ENCODE measurements at places on chromosomes 1 and 21. TPM values are rescaled to one million over a fixed set of nuclear protein-coding genes. Genes with fewer than 3 reads are reported as not detected.

The RWDD3 gene
- 46.1 TPM for polyA plus RNA-seq

GRCh38 chr1:202016811-202017748 is 6.7 kb downstream of the ELF3 start:
- DNase-seq: no peak

DNA sequence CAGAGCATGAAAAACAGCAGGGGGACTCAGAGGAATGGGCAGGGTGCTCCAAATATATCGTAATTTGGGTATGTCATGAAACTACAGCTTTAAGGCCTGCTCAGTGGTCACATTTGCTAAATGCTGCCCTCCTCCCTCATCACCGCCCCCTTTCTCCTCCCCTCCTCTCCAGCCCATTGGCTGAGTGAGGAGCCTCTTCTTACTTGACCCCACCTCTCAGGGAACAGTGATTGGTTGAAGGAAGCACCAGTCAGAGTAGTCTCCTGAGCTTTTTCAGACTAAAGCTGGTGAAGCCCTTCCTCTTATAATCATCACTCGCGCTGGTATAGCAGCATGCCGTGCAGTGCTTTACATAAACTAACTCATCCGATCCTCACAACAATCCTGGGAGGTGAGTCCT is 10.0 kb upstream of the TTC39A start:
- DNase-seq: no peak

DNA sequence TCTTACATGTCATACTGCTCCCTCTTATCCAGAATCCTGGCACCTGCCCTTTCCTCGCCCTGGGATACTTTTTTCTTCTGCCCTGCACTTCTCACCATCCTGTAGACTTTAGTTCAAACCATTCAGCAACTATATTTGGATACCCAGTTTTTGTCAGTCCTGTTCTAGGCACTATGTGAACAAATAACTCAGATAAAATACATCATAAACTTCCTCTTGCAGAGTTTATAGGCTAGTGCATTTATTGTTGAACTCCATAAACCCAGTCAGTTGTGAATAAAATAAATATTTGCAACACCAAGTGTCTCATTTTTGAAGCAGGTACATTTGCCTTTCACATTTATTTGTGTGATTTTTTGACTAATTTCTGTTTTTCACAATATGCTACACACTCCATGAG is 4.3 kb downstream of the LYPLAL1 start:
- no peak for DNase-seq

The RNF223 gene
- 0.88 TPM for polyA plus RNA-seq

DNA sequence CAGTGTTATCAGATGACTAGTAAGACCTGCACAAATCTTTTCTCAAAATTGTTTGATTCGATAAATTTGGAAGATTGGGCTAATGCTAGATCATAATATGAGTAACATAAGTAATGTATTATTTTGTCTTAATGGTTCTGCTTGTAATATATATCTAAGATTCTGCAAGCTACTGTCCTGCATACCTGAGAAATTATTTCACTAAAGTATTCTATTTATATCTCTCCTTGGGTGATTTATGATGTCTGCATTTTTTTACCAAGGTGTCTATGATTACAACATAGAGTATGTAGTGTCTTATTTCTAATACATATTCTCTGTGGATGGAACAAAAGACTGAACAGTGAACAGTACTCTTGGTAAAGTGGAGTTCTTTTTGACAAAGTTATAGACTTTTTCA is 166.6 kb downstream of the CLEC20A start:
- DNase-seq: no peak

DNA sequence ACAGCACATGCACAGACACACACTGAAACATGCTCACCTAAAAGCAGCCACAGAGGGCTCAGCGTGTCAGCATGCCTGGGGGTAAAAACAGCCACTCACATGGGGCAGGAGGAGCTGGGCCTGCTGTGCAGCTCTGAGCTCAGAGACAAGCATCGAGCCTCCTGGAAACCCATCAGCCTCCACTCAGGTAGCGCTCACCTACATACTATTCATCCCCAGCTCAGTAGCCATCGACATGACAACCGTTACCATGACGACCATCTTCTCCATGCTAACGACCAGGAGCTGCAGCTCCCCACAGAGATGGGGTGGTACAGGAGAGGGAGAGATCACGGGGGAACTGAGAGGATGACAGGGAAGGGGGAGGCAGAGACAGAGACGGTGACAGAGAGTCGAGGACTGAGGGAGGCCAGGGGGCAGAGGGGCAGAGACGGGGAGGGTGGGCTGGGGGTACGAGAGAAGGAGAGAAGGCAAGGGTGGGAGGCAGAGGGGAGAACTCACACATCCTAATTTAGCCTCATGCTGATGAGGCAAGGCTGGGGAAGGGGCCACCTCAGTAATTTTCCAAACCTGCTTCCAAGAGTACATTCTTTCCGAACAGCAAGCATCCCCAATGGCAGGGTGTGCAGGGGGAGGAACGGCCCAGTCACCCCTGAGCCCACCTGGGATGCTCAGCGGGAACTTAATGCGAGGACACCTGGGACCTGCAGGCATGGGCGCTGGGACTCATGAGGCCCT is 28.4 kb downstream of the SDC3 start:
- no peak for DNase-seq

The PLPP3 gene
- polyA plus RNA-seq: 150 TPM

DNA sequence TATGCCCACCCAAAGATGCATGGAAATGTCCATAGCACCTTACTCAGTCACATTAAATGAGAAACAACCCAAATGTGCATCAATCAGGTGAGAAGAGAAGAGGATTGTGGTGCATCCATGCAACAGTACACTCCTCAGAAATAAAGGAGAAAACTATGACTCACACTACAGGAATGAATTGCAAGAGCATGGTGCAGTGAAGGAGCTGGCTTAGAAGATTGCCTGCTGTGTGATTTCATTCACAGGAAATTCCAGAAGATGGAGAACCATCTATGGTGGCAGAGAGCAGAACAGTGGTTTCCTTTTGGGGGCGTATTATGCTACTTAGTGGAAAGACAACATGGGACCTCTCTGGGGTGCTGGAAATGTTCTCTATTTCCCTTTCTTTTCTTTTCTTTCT is 278.6 kb upstream of the AJAP1 start:
- no peak for DNase-seq

The CAMSAP2 gene
- polyA plus RNA-seq: 44.5 TPM

GRCh38 chr1:7299994-7300393 is 471.1 kb upstream of the VAMP3 start:
- no peak for DNase-seq

DNA sequence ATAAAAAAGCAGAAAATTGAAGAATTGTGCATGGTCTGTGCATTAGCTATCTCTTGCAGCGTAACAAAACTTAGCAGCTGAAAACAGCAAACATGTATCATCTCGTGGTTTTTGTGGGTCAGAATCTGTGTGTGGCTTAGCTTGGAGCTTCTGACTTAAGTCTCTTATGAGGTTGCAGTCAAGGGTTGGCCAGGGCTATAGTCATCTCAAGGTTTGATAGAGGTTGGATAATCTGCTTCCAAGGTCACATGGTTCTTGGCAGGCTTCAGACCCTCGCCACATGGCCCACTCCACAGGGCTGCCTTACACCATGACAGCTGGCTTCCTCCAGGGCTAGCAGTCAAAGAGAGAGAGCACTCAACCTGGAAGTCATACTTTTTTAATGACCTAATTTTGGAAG is 35.9 kb downstream of the CNST start:
- no peak for DNase-seq

The ZYG11A gene
- 0.11 TPM for polyA plus RNA-seq

The FCN3 gene
- 2.6 TPM for polyA plus RNA-seq

DNA sequence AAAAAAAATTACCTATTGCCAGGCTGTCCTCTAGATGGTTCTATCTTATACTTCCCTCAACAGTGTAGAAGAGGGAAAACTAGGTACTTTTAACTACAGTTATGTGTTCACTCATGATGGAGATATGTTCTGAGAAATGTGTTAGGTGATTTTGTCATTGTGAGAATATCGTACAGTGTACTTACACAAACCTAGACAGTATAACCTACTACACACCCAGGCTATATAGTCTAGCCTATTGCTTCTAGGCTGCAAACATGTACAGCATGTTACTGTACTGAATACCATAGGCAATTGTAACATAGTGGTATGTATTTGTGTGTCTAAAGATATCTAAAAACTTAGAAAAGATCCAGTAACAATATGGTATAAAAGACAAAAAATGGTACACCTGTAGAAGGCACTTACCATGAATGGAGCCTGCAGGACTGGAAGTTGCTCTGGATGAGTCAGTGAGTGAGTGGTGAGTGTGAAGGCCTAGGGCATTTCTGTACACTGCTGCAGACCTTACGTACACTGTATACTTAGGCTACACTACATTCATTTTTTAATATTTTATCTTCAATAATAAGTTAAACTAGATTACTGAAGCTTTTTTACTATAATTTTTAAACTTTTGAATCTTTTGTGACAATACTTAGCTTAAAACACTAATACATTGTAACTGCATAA is 13.2 kb downstream of the MGST3 start:
- DNase-seq: no peak

Data from right renal pelvis (tissue), 4 donors.